Muscle of arm (tissue), 14 donors: ENCODE measurements at places on chromosomes 7 and 10.
A peak's percentile ranks its signal among the peaks of the same experiment; 100 is the strongest.

DNA sequence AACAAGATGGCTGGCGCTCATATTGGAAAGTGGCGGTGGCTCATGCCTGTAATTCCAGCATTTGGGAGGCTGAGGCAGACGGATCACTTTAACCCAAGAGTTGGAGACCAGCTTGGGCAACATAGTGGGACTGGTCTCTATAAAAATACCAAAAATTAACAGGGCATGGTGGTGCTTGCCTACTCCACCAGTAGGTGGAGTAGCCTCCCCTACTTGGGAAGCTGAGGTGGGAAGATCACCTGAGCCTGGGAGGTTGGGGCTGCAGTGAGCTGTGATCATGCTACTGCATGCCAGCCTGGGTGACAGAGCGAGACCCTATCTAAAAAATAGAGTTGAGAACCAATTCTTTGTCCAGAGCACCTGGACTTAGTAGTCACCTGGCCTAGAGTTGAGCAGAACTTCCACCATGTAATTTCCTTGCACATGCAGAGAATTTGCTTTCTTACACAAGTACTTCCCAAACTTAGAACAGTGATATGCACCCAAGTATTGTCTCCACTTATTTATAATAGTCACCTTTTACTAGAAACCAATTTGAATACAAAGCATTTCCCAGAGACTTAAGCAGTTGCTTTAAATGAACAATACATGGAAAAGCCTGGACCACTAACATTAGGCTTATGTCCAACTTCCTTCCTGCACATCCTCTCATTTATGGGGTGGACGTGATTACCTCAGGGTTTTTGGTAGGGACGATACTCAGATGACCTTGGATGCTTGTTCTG lies 15.9 kb downstream of the LAMB4 start:
- no peak for DNase-seq

DNA sequence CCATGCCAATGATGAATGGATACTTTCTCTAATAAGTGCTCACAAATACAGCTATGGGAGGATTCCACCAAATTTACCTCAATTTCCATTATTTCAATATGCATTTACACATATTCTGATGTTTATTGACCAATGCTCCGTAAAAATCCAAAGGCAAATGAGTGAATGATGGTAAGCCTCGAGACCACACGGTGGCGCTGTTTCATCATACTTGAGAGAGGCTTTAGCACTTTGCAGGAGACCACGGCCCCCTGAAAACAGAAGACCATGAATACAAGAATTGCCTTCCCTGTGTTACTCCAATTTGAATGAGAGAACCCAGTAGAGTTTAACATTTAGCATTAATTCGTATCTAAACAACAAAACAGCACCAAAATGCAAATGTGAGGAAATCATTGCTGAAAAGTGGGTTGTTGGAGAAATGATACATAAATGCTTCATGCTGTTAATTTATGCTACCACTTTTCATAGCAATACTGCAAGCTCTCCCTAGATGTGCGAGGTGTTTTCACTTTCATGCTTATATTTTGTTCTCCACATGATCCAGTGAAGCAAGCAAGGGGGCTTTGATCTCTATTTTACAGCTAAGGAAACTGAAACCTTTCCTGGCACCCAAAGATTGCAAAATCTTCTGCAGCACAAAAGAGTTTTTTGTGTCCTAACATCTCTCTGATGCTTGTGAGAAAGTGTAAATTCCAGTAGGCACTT lies 35.4 kb downstream of the TRIL start:
- DNase-seq, result peak; percentile 82

DNA sequence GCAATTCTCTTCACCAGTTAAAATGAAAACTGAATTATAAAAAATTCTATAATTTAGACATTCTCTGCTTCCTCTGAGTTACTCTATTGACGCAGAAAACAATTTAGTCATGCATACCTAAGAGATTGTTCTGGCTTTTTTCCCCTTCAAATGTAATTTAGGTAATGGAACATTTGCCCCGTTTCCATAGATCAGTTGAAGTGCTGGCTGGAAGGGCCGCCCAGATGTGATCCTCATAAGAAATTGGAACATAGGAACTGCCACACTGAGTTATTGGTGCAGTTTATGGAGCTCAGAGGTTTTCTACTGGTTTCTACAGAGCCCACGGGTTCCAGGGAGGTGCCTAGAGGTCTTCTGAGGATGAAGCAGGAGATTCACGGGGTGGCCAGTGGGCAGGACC lies 581.7 kb downstream of the SDK1 start:
- peak; percentile 65 for DNase-seq

DNA sequence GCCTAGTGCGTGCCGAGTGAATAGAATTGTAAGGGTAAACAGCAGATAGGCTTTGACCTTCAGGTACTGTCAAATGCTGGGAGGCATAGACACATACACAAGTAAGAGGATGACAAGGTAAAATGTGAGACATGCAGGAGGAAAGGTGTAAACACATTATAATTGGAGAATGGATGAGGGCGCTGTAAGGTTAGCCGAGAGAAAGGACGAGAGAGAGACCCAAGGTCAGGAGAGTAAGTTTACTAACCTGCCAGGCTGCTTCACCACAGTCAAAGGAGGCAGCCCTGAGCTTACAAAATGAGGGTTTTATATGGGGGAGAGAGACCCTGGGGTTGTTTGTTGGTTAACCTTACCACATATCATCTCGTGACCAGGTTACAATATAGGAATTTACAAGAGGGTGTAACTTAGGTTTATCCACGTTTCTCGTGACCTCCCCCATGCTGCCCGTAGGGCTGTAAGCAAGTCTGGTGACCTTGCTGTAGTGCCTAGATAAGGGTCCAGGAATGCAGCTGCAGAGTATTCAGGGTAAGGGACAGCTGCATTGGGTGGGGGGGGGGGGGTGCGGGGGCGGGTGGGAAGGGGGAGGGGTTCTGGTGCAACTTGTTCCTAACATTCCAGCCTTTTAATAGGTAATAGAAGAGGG lies 17.9 kb downstream of the SCIN start:
- no peak for DNase-seq

GRCh38 chr10:104577163-104577562 lies 63.9 kb upstream of the SORCS3 start:
- no peak for DNase-seq

DNA sequence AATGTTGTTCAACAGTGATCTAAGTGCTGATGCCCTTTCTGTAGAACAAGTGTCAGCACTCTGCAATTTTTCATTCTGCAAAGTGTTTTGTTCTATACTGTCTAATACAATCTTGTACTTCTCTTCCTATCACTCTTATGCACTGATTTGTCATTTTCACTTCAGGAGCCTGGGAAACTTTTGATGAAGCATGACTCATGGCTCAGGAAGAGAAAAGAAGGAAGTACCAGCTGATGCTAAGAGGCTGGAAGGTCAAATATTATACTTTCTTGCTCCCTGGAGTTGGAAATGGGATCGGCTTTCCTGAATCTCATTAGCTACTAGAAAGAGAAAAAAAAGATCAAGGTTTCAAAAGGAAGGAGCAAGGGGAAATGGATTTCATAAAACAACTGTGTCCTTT lies 45.8 kb downstream of the DGKI start:
- no peak for DNase-seq

- DNase-seq, result no peak
Observed at GRCh38 chr7:70426249-70426880, 705.6 kb upstream of the GALNT17 start.

DNA sequence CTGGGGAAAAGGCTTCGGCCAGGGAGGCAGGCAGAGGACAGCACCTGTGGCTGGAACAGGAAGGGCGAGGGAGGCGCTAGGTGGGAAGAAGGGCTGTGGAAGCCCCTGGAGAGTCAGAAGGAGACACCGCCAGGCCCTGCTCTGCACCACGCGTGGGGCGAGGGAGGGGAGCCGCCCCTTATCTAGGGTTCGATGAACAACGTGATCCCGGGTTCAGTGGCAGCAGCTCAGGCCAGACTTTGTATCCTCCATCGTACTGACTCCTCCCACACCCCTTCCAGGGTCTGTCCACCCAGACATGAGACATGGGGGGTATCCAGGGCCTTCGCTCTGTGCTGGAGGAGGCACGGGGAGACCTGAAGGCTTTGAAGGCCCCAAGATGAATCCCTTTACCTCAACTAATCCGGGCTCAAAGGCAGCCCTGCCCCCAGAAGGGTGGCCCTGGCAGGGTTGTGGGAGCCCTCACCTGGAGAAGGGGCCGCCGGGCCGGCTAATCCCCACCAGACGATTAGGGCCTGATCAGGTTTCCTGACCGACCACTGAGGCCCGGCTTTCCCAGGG lies 110.8 kb downstream of the PDGFA start:
- no peak for DNase-seq

- peak; percentile 98 for DNase-seq
Observed at GRCh38 chr10:73358331-73359279, at the start of gene CFAP70. Gene CFAP70 (minus strand): TSS chr10:73358864. CDS start chr10:73354796, 4,068 bp downstream.

DNA sequence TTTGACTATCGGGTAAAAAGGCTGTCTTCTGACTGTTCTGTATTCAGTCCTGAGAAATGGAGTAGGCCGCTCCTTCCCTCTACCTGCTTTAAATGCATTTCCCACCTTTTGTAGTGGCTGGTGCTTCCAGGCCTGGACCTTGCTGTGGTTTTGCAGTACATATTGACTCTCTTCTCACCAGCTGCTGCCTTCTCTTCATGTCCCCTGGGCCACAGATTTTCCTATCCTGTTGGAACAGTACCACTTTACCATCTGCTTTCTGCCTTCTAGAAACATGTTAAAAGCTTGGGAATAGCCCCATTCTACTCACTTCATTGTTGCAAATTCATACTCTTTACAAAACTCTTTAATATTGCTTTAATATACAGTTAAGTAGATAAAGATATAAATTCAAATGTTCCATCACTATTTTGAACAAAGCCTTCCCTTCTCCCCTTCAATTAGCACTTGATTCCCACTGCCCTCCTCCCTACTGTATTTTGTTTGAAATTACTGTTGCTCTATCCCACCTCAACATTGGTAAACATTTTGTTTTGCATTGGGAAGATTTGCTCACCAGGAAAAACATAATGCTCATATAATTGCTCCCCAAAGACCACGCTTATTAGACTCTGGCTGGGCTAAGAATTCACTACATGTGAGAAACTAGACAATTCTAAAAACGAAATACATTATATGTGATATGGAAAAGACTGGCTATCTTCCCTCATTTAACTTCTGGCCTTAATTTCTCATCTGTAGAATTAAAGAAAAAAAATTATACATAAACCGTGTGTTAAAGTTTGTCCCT lies 17.3 kb upstream of the SEMA3C start:
- DNase-seq, result no peak

DNA sequence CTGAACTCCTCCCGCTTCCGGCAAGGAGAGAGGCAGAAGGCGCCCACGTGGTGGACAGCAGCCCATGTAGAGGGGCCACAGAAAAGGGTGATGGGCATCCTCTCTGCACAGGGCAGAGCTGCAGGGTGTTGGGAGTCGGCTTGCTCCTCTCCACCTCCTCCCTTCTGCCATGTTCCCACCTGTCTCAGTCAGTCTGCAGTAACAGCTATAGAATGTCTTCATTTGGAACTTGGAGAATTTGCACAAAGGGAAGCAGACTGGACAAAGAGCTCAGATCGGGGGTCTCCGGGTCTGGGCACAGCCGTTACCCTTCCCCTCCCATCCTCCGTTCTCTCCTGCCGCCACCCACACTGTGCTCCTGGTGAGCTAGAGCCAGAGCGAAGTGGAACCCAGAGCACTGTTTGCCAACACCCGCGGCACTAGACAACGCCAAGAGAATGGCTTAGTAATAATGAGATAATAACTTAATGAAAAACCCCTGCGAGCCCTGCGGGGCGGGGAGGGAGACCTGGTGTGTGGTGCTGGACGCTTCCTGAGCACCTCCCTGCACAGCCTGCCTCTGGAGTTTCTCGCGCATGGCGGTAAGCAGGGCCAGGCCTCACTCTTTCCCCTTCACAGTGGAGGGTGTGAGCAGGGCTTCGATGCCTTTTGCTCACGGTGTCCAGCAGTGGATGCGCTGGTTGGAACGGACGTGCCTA lies 254.7 kb downstream of the PAXIP1 start:
- no peak for DNase-seq

DNA sequence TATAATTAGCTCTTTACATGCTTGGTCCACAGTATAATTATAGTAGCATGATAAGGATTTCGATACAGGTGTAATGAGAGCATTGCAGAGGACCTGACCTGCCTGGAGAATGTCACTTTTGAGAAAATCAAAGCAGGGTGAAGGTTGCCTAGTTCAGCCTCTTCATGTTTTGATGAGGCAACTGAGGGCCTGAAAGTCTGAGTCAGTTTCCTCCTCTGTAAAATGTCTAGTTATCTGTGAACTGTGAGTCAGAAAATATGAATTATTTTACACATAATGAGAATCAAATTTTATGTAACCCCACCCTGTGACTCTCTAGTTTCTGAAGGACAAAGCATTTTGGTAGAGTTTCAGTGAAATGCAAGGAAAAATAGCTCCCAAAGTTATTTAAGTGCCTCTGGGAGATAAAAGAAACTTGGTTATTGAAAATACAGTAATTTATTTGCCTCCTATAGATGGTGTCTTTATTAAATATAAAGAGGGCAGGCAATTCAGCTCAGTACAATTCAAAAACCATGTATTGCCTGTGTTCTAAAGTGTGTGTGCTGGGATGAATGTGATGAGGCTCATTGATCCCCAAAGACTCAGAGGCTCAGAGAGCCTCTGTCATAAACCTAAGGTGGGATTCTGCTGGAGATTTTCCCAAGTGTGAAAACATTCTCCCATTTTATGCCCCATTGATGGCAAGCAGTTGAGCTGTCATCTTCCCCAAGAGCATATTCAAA lies 37.3 kb upstream of the SAMD9L start:
- no peak for DNase-seq

GRCh38 chr10:104033966-104034365 lies 51.7 kb downstream of the COL17A1 start:
- DNase-seq, result no peak

DNA sequence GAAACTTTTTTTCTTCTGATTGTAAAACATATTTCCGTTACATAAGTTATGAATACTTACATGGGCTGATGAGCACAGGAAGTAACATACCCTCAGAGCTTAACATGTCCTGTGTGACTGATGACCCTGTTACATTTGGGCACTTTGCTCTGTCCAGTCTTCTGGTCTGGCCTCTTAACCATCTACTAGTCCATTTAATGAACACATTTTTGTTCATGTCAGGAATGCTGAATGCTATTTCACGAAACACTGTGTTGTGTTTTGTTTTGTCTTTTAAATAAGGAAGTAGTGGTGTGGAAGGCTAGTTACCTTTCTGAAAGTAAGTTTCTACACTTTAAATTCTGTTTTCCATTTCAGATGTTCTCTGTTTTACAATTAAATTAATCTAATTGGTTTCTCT lies 77.7 kb downstream of the RBM33 start:
- no peak for DNase-seq

DNA sequence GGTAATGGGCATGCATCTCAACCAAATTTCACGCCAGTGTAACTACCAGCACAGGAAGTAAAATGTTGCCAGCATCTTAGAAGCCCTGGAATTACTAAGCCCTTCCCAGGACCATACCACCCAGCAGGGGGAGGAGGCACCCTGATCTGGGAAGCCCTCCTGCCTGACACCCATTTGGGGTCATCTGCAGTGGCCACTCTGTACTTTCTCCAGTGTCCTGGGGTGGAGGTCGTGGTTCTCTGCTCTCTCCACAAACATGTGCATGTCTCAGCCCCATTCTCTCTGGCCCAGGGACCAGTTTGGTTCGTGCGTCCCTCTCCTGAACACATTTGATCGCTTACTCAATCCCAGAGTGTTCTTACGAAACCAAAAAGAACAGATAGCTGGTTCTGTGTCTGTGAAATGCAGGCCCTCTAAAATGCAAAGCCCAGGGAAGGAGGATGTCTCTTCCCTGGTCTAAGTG lies 9.4 kb upstream of the LRRC27 start:
- DNase-seq, result no peak
